ENCODE measurements at places on chromosomes 5 and 9. TPM values are rescaled to one million over a fixed set of nuclear protein-coding genes. Genes with fewer than 3 reads are reported as not detected.

DNA sequence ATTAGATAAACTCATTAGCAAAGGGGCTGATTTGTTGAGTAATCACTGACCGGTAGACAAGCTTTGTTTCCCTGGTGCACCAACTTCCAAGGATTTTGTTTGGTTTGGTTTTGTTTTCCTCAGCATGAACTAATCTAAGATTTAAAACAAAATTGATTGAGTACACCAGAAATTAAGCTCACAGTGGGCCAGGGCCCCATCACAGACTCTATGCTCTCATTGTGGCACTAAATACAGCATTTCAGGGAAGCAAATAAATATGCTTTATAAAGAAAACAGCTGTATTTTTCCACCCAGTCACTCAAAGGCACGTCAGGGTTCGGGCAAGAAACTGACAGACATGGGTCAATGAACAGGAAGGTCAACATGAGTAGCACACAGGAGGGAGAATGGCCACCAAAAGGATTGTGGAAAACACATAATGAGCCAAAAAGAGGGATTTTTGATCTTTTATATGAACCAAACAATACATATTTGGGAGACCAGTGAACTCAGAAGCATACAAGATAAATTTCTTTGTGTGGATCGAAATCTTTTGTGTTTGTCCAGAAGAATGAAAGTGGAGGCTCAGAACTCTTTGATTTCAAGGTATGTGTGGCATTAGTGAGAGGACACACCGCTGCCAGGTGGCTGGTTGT lies 8.8 kb downstream of the CFAP77 start:
- DNase-seq = no peak

Gene SLC4A9
- polyA plus RNA-seq = 0.63 TPM

DNA sequence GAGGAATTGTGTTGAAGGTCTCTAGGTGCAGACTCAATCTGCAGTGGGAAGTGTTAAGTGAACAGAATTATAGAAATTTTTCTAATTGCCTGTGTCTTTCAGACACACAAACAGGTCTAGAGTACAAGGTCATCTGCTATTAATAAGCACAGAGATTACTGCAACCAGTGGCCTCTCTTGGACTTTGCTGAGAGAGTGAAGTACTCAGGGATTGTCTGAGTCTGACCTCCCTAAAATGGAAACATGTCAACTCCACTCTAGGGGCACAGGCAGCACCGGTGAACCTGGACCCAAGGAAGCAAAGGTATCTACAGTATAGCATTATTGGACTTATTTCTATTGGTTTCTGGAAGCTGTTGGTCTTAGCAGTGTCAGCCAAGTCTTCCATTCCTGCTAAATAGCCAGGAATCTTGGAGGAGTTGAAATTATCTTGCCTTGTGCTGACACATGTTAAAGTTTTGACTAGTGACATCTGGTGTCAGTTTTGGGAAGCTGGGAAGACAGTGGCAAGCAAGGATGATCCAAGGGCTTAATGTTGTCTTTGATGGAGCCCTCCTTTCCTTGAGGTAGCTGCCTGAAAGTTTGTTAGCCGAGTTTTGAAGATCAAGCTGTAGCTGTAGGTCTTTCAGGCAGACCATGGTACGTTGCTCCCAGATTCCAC lies 61.1 kb upstream of the NMUR2 start:
- no peak for DNase-seq

DNA sequence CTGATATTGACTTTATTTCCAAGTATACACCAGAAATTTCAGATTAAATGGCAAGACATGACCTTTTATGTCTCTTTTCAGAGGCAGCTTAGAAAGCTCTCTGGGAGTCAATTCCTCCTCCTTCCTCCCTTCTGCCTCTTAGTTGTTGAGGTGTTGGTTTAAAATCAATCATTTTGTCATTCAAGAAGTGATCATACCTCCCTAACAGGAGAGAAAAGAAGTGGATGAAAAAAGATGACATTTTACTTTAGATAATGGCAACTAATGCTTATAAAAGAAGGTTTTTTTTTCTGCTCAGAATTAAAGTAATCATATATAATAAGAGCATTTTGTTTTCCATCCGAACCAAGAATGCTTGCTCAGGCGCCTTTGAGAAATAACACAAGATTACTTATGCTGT lies 448.7 kb downstream of the CTNND2 start:
- no peak for DNase-seq

- no peak for DNase-seq
Observed at GRCh38 chr5:97528941-97529340, 345.9 kb upstream of the RIOK2 start.

Gene C1QTNF2
- 27.0 TPM for polyA plus RNA-seq

- no peak for DNase-seq
Observed at GRCh38 chr5:155959082-155959481, 367.9 kb upstream of the SGCD start.

DNA sequence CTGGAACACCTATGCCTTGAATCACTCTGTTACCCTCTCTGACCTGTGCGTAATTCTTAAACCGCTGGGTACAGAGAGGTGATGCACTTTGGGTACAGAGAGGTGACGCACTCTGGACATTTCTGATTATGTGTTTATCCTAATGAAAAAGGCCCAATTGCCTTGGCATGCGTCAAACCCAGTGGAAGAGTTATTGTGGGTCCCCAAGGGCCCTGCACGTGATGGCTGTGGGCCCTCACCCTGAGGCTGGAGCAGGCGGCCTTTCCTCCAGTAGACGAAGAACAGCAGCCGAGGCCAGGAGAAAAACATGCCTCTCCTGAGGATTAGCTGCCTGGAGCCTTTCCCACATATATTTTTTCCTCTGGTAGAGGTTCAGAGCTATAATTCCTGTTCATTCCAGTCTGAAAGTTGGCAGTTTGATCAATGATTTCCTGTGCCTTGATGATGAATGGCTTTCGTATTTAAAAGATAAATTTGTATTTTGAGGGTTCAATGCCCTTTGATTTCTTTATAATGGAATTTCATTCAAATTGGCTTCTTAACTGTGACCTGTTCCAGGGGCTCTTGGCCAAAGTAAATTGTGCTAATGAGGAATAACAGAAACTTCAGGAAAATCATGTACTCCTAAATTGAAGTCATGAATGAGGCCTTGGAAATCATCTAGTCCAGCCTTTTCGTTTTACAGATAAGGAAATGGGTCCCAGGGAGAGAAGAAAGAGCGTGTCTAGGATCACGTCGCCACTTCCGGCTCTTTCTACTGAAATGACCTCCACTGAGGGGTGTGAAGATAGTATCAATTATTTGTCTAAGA lies 22.8 kb downstream of the ACER2 start:
- DNase-seq = no peak

Gene HMGCR
- polyA plus RNA-seq = 72.9 TPM

DNA sequence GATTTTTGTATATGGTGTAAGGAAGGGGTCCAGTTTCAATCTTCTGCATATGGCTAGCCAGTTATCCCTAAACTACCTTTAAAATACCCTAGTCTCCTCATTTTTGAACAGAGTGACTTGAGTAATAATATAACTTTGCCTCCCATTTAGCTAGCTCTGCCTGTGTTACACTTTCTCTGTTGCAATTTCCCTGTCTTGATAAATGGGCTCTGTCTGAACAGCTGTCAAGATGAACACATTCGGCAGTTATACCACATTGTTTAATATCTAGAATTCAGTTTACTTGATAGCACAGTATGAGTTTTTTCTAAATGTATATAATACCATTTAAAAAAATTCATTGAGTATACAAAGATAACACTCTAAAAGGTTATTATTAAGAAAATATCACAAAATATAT lies 562.9 kb upstream of the FTMT start:
- no peak for DNase-seq

GRCh38 chr5:62395210-62395950 lies 8.3 kb downstream of the DIMT1 start:
- DNase-seq = no peak

- no peak for DNase-seq
Observed at GRCh38 chr5:81779916-81780266, 29.0 kb upstream of the SSBP2 start.

DNA sequence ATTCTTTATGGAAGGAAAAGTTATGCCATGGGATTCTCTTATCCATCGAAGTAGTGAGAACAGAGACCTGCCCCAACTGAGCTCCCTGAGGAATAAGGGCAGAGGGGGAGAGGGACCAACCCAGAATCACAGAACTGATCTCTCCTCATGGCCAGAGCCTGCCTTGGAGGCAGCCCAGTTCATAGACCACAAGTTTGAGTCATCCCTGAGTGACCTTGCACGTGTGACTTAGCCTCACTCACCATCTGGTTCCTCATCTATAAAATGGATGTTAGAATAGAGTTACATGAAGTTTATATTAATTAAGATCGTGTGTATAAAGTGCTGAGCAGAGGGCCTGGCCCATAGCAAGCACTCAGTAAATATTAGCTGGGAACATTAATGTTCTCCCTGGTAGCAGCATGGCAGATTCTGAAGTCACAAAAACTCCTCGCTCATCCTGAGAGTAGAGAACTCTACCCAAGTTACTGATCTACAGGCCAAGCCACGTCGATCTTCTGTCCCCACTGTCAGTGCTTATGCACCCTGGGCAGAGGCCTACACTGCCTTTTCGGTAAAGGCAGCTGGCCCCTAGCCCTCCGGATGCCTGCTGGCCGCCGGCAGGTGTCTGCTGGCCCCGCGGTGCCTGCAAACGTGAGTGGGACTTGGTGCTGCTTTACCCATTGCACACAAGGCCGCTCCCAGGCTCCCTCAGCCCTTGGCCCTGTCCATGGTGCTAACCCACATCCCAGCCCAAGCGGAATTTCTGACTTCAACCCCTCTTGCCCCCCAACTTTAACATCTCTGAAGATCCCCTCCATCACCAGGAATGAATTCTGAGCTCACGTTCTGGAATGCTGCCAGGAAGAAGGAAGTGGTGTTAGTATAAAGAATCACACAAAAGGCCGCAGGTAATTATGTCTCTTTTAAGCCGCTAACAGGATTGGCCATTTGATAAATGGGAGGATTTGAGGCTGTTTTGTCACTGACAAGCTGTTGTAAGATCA lies 61.1 kb upstream of the ARAP3 start:
- DNase-seq = no peak

DNA sequence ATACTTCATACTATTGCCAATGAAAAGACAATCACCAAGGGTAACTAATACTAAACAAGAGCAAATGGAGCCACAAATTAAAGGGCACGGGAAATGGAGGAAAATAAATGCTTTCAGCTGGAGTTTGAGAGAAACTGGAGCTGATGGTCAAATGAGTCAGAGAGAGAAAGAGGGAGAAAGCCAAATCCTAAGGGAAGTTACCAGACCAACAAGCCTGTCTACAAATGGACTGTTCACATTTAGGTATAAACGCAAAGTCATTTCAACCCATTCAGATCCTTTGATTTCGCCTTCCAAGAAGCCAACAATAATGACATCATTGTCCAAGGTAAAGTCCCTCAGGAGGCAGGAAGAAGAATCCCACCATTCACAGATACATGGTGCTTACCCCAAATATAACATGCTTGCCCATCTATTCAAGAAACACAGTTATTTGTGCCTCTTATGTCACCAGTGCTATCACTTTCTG lies 351.8 kb downstream of the RAB3C start:
- DNase-seq = no peak

Gene PPP2R2B
- 15.1 TPM for polyA plus RNA-seq

DNA sequence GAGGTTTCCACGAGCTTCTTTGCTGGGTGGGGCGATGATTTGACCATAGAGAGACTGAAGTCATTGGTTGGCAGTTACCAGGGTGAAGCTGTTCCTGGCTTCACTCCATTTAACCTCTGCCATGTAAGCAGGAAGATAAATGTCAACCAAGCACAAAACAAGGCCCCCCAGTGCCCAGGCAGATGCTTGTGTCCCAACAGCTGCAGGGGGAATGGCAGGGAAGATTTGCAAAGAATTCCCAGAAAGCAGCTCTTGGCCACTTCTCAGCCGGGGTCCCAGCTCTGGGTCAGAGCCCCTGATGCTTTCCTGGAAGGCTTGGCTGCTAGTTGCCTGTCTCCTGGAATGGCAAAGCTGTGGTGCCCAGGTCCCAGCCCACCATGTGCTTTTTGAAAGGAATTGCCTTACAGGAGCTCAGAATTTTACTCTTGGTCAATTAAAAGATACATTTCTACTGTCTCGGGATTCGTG lies 383.4 kb downstream of the ENC1 start:
- DNase-seq = no peak

DNA sequence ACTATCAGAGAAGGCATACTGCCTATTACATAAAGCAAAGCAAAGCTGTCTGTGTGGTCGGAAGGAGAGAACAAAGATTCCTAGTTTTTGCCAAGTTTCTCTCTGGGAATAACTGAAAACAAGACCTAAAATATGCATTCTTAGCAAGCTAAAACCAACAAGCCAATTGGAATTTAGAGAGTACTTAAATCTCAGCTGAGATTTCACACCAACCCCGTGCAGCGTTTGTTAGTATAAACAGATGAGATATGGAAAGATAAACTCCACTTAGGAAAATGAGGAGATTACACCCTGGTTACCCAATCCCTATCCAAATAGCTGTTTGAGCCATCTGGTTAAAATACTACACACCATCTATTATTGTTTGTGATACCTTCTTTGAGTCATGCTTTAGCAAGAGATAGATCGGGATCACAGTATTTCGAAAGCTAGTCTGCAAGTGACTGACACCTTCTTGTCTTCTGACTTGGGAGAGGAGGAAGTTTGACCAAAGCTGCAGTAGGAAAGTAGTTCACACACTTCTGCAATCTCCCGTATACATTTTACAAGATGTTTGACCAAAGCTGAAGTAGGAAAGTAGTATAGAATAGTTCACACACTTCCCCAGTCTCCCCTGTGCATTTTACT lies 18.2 kb downstream of the FAF2 start:
- DNase-seq = no peak

Gene SLCO6A1
- polyA plus RNA-seq = not detected

GRCh38 chr5:96871027-96871399 lies 5.3 kb upstream of the ERAP2 start:
- DNase-seq = no peak

DNA sequence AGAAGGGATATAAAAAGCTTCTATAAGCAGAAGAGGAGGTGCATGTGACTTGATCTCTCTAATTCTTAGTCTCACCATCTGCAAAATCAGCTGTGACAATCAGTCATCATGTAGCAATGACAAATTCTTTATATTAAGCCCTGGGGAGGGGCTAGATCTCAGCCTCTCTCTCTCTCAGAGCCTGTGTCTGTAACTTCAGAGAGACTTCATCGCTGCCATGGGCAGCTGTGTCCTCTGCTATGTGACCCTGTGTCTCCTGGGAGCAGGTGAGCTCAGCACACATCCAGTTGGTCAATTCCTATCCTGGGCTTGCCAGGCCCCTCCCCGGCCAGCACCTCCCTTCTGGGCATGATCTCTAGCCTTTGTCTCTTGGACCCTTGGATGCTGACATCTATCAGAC lies 109.6 kb downstream of the ANKRD18B start:
- no peak for DNase-seq

- DNase-seq = no peak
Observed at GRCh38 chr5:146109379-146109778, 4.0 kb upstream of the PLAC8L1 start.

- DNase-seq = no peak
Observed at GRCh38 chr5:60598424-60598823, 101.5 kb downstream of the DEPDC1B start.

GRCh38 chr5:16169550-16169949 lies 10.0 kb downstream of the MARCHF11 start:
- DNase-seq = no peak

GRCh38 chr5:80976985-80977384 lies 16.8 kb downstream of the RASGRF2 start:
- DNase-seq = no peak

Gene MYMK
- not detected for polyA plus RNA-seq

Gene DMRTA1
- polyA plus RNA-seq = 2.0 TPM

Measured in left renal pelvis (tissue), 4 donors.